ENCODE measurements at places on chromosomes 11 and 22.
A peak's percentile ranks its signal among the peaks of the same experiment; 100 is the strongest.

- no peak for DNase-seq
These were observed 73.3 kb upstream of the WNT11 start for GRCh38 chr11:76279646-76280045.

GRCh38 chr11:43874738-43875137 is 5.9 kb upstream of the ALKBH3 start:
- DNase-seq, result no peak

GRCh38 chr22:45744442-45744841 is 72.8 kb downstream of the ATXN10 start:
- DNase-seq, result no peak

GRCh38 chr22:25804676-25805075 is 62.7 kb downstream of the MYO18B start:
- DNase-seq, result no peak

- DNase-seq, result no peak
These were observed 14.5 kb downstream of the HORMAD2 start for GRCh38 chr22:30094804-30095203.

DNA sequence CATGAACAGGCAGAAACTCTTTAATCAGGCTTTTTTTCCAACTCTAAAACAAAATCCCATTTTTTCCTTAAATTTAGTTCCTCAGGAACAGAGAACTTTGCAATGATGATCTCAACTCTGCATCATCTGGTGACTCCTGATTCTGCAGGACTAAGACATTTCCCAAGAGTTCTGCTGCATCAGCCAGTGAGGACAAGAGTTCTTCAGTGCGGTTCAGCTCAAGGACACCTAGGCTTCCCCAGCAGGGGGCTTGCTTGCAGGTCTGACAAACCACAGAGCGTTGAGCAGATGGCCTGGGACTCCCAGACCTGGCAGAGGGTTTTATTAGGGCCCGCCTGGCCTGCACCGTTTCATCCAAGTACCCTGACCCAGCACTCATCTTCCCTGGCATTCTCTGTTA is 6.4 kb downstream of the CDCA5 start:
- DNase-seq, result no peak

DNA sequence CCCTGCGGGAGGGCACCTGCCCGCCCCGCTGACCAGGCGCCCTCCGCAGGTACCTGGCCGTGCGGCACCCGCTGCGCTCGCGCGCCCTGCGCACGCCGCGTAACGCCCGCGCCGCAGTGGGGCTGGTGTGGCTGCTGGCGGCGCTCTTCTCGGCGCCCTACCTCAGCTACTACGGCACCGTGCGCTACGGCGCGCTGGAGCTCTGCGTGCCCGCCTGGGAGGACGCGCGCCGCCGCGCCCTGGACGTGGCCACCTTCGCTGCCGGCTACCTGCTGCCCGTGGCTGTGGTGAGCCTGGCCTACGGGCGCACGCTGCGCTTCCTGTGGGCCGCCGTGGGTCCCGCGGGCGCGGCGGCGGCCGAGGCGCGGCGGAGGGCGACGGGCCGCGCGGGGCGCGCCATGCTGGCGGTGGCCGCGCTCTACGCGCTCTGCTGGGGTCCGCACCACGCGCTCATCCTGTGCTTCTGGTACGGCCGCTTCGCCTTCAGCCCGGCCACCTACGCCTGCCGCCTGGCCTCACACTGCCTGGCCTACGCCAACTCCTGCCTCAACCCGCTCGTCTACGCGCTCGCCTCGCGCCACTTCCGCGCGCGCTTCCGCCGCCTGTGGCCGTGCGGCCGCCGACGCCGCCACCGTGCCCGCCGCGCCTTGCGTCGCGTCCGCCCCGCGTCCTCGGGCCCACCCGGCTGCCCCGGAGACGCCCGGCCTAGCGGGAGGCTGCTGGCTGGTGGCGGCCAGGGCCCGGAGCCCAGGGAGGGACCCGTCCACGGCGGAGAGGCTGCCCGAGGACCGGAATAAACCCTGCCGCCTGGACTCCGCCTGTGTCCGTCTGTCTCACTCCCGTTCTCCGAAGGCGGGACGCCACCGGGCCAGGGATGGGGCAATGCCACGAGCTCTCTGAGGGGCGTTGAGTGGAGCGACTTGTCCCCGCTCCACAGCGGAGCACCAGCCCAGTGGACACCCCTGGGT is 1.8 kb downstream of the GALR3 start:
- no peak for DNase-seq

- DNase-seq, result no peak
These were observed 3.2 kb downstream of the DGAT2 start for GRCh38 chr11:75771646-75772410.

DNA sequence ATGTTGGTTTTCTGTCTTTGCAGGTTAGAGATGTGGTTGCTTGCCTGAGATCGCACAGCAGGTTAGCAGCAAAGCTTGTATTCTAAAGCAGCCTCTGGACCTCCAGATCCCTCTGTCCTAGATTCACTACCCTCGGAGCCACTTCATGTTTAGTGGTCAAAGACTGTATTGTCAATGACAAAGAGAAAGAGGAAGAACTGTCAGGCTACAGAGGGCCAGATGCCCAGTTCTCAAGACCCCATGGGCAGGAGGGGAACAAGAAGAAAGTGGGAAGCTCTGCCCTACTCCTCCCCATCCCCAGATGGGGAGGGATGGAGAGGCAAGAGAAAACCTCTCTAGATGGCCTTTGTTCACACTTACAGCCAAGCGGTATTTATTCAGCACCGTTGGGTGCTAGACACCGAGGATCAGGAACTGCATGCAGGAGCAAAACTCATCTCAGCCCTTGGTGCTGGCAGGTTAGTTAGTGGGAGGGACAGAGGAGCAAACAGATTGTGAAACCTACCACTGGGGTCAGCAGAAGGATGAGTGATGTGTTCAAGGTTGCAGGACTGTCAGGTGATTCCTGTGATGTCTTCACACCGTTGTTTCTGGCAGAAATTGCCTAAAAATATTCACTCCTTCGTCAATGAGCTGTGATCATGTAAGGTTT is 38.3 kb upstream of the PTPRJ start:
- no peak for DNase-seq

DNA sequence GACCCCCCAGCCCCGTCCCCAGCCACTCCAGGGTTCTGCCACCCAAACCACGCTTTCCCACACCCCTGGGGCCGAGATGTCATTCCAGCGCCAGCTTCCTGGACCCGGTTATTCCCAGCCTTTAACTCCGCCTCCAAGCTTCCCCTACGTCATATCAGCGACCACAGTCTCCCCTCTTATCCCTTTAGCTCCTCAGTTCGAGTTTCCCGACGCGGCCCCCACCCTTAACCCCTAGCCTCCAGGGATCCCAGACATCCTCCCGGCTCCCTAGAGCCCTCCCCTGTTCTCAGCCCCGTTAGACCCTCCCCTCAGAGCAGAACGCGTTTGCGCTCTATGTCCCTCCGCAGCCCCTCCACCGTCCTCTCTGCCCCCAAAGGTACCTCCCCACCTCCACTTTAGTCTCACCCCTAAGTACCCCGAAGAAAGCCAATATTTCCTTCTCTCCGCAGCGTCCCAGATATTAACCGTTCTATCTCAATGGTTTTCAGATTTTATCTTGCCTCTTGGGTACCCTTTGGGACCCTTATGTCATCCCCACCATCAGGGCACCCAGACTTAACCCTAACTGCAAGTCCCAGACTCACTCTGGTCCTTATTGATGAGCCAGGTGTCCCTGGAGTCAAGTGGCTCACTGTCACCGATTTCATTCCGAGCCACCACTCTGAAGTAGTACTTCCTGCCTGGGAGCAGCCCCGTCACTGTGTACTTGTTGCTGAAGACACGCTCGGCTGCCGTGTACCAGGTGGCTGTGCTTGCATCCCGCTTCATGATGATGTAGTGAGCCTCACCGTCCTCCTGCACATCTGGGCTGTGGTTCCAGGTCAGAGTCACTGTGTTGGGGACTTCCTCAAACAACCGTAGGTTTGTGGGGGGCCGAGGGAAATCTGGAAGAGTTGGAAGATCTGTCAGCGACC is 8.0 kb downstream of the TMEM86A start:
- peak; percentile 32 for DNase-seq

DNA sequence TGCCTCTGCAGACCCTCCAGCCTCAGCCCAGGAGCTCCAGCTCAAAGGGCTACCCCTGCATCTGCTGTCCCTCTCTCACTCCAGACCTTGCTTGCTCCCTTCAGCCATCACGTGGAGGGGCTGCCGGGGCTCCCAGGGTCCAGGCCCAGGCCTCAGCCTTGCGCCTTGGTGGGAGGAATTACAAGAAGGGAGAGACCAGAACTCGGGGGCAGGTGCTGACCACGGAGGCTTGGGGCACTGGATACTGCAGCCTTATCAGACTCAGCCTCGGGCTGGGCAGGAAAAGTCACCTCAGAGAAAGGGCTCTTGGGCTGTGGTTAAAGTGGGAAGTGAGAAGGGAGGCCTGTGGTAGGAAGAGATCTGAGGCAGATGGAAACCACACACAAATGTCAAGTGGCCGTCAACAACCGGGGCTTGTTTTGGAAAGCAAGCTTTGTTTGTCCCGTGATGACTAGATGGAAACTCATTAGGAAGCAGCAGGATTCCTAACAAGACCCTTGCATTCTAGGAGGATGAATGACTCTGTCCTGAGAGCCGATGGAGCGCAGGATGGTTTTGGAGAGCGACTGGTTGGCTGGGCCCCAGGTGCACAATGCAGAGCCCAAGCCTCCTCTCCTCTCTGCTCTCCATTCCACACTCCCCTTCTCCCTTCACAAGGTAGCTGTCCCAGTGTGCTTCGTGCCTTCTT is 1321.7 kb downstream of the TBC1D22A start:
- DNase-seq, result no peak

- no peak for DNase-seq
These were observed 171.7 kb downstream of the DBX1 start for GRCh38 chr11:19988598-19988997.

- DNase-seq, result no peak
These were observed 5.3 kb downstream of the DHCR7 start for GRCh38 chr11:71442880-71443279.

DNA sequence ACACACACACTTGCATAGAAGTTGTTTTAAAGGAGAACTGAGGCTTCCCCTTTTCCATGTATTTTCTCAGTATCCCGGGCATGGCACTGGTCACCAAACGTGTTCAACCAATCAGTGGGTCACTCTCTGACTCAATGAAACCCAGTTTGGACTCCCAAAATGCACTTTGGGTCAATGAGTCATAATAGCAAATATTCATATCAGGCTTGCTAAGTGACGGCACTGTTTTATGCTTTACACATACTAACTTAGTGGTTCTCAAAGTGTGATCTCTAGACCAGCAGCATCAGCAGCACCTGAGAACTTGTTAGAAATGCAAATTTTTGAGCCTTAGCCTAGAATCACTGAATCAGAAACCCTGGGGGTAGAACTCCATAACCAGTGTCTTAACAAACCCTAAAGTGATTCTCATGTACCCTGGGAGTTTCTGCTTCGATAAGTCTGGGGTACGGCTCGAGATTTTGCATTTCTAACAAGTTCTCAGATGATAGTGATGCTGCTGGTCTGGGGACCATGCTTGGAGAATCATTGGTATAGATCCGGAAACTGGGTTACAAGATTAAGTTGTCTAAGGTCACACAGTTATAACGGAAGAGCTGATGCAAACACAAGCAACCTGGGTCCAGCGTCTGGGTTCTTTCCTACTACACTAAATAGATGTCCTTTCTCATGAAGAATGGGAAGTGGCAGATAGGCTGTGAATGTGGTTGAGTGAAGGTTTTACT is 35.6 kb downstream of the ETS1 start:
- no peak for DNase-seq

DNA sequence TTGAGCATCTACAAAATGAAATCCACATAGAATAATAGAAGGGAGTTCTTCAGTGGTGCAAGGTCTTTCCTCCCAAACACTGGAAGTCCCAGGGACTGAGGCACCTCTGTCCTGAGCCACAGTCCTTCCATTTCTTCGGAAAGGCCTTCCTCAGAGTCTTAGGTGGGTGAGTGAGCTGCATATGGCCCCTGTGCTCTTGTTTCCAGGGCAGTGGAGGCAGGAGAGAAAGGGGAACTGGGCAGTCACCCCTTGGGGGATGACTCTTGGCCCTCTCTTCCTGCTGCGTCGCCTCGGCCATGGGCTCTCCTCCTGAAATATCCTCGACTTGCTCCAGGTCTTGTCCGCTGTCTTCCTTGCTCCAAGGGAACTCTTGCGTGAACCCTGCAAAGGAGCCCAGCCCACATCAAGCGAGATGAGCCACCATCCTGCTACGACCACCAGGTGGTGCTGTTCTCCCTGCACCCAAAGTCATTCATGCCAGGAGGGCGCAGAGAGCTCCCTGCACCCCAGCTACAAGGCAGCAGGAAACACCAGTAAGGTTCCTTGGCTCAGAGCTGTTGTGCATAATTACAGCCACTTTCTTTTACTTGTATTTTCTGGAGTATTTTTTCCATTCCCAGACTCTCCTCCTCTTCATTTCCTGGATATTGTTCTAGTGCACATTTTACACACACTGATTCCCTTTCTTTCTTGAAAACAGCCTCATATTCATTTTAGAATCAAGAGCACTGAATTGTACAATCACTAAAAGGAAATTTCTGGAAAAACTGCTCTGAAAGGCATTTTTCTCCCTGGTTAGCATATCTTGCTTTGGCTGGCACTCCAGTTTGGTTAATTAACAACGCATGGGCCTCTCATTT is 397.8 kb downstream of the OPCML start:
- DNase-seq, result peak; percentile 17

GRCh38 chr11:27904358-27905055 is 203.4 kb downstream of the KIF18A start:
- peak; percentile 31 for DNase-seq

GRCh38 chr11:114845766-114846415 is 167.6 kb downstream of the NXPE2 start:
- no peak for DNase-seq

DNA sequence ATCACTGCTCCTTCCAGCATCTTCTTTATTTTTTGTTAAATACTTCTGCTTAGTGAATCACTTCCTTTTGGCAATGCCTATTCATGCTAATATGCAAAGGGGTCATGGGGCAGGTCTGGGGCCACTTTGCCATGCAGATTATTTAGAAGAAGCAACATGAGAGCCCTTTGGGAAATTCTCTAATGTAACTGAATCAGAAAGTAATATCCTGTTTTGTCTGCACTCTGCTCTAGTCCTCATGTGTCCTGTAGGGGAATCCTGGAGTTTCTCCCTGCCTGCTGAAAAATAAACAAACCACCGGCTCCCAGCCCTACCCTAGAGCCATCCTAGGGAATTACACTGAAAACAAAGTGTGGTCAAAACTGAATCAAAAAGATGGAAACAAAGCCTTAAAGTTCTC is 176.5 kb upstream of the POU2AF2 start:
- peak; percentile 57 for DNase-seq

- DNase-seq, result no peak
These were observed 5.3 kb upstream of the RRAS2 start for GRCh38 chr11:14364322-14364721.
